ENCODE measurements at places on chromosomes 16 and 17.

GRCh38 chr16:30185683-30186421 is 2.5 kb downstream of the CORO1A start:
- DNase-seq = no peak

- no peak for DNase-seq
Observed at GRCh38 chr16:84354306-84354705, 14.0 kb upstream of the ATP2C2 start.

GRCh38 chr17:55741356-55741700 is 9.5 kb upstream of the PCTP start:
- DNase-seq = no peak

DNA sequence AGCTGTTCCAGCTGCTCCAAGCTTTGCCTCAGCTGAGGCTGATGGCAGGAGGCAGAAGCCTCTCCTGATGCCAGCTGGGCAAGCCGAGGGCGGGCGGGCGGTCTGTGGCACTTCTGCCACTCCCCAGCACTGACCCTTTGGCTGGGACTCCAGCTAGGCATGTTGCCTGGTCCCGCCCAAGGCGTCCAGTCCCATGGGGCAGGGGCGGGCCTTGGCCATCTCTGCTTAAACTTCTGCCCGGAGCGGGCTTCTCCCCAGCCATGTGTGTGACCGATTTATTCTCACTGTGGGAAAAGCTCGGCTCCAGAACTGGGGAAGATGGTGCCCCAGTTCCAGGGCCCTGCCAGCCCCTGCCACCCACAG is 349.1 kb downstream of the SEC14L1 start:
- peak; percentile 70 for DNase-seq

DNA sequence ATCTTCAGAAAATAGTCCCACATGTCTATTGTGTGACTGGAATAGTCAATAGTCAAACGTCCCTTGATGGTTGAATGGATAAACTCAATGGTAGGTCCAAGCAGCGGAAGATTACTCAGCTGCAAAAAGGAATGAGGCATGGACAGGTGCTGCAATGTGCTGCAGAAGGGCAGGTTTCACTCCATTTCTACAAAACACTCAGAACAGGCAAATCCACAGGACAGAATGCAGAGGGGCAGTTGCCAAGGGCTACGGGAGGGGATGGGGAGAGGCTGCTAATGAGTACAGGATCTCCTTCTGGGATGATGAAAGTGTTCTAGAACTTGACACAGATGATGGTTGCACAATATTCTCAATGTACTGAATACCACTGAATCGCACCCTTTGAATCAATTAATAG is 151.0 kb downstream of the RBFOX3 start:
- DNase-seq = no peak

DNA sequence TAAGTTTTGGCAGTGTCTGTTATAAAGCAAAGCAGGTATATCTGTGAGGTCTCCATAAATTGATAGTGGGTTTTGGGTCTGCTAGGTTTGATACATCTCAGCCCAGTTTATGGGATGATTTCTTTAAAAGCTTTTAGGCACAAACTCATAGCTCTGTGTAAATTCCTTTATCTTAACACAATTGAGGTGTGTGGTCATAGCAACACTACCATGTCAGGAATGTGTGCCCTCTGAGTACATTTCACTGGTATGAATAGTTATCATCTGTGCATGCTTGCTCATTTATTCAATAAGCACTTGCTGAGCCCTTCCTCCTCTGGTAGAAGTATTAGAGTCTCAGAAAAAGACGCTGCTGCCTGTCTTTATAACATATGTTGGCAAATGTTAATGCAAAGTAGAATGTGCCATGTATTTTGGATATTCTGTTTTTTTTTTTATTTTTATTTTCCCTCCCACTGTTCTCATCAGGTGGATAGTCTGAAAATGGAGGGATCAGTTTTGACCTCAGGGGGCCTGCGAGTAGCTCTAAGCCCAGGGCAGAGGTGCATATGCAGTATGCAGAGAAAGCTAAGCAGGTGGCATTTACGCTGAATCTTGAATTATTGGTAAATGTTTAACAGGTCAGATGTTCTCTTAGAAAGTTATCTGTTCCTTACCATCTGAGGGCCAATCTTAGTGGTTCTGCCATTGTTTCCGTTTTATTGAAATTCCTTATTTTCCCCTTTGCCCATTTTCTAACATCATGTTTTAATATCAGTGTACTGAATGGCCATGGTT is 90.7 kb downstream of the WNT3 start:
- DNase-seq = peak; percentile 79

DNA sequence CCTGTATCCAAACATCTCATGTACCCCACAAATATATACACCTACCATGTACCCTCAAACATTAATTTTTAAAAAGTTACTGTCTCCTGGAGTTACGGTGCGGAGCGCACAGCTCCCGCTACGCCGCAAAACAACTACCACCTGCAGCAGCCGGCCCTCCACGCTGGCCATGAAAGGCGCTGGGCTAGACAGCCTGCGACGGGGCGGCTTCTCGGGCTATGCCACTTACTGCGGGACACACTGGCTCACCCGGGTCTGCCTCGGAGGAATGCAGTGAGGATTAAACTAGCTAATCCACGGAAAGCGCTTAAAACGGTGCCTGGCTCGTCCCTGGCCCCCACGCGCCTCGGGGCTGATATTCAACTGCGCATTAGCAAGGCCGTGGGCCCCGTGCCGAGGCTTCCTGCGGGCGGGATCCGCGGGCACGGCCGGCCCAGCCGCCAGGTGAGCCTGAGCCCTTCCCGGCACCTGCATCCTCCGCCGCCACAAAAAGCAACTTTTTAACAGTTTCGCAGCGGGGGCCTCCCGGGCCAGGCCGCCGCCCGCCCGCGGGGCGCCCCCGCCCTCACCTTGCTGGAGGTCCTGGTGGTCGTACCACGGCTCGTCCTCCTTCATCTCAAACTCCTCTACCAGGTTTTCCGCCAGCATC is 633 bp downstream of the CDR2 start:
- DNase-seq = peak; percentile 35

DNA sequence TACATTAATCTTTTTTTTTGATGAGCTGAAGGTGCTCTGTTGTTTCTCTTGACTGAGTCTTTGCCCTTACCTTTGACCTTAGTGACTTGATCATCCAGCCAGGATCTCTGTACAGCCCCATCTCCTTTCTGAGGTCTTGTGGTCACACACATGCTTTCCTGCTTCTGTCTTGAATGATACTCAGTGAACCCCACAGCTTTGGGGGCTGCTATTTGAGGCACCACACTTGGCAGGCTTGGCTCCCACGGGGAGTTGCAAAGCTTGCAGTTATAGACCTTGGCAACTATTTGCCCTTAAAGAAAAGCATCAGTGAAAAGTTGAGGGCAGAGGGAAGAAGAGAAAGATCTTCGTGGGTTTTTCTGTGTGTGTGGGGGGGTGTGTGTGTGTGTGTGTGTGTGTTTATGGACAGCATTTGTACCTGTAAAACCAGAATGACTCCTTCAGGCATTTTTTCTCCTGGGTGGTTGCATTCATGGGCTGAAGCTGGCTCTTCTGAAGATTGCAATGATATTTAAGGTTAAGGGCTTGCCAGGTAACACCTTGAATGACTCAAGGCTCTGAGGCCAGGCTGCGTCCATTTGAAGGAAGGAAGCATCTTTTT is 101.6 kb downstream of the MSI2 start:
- DNase-seq = no peak

GRCh38 chr17:15510361-15510760 is 42.9 kb upstream of the CDRT4 start:
- DNase-seq = peak; percentile 67

- peak; percentile 93 for DNase-seq
Observed at GRCh38 chr17:4263282-4264215, at the start of gene ANKFY1. Gene ANKFY1 (minus strand): TSS chr17:4263979. CDS start chr17:4263941, 38 bp downstream.

GRCh38 chr17:78130437-78131101 is at the start of gene TMC8:
Gene TMC8 (plus strand): TSS chr17:78130771. CDS start chr17:78131589, 818 bp downstream.
- no peak for DNase-seq

GRCh38 chr17:82257473-82257872 is 16.0 kb downstream of the CSNK1D start:
- DNase-seq = no peak

DNA sequence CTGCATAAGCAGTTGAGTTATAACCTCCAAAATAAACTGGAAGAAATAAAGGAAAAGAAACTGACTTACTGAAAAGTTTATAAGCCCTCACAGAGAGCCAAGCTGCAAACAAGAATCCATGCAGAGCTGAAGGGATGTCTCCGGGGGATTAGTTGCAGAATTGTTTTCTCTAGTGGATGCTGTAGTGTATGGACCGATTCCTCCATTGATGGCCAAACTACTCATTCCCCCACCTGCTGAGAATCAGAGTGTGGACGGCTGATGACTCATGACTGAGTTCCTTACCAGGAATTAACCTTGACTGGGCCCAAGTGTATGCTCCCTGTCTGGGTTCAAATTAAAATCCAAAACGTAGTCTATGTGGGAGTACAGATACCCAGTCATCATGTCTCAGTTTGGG is 93.9 kb upstream of the CDH8 start:
- DNase-seq = no peak

GRCh38 chr16:84647828-84648594 is at the start of gene KLHL36:
Gene KLHL36 (plus strand): TSS chr16:84648511. CDS start chr16:84650868, 2,357 bp downstream.
- no peak for DNase-seq
